Ovary (tissue), 10 donors: ENCODE measurements at places on chromosomes 6 and 20. TPM values are rescaled to one million over a fixed set of nuclear protein-coding genes. Genes with fewer than 3 reads are reported as not detected.

CBFA2T2 gene
- 21.5 TPM for total RNA-seq

GCNT2 gene
- total RNA-seq: 1.3 TPM

ADGRF4 gene
- 0.22 TPM for total RNA-seq

THBD gene
- 9.7 TPM for total RNA-seq

CLVS2 gene
- not detected for total RNA-seq

TRERF1 gene
- total RNA-seq: 7.8 TPM

SLC25A27 gene
- 29.3 TPM for total RNA-seq

NKAPL gene
- total RNA-seq: 1.6 TPM

IL22RA2 gene
- not detected for total RNA-seq

PTPRK gene
- 39.9 TPM for total RNA-seq

C6orf15 gene
- total RNA-seq: not detected

GSTA2 gene
- not detected for total RNA-seq

C6orf132 gene
- 14.1 TPM for total RNA-seq

- H3K4me1 ChIP-seq: no peaks in the 10 kb centered on the region
- H3K27ac ChIP-seq: no peak overlapping the region
- DNase-seq: no peak
- H3K4me3 ChIP-seq: no peak overlapping the region
- no peaks in the 10 kb centered on the region for H3K36me3 ChIP-seq
- no peaks in the 10 kb centered on the region for H3K27me3 ChIP-seq
These were observed 84.7 kb downstream of the HAO1 start for GRCh38 chr20:7855545-7855944.

- H3K27me3 ChIP-seq: no peaks in the 10 kb centered on the region
- no peak overlapping the region for H3K27ac ChIP-seq
- H3K36me3 ChIP-seq: no peaks in the 10 kb centered on the region
- DNase-seq: no peak
- no peak overlapping the region for H3K4me3 ChIP-seq
- peaks cover 8% of the 10 kb centered on the region for H3K4me1 ChIP-seq
These were observed 87.7 kb downstream of the HIVEP2 start for GRCh38 chr6:142857233-142857761.

DNA sequence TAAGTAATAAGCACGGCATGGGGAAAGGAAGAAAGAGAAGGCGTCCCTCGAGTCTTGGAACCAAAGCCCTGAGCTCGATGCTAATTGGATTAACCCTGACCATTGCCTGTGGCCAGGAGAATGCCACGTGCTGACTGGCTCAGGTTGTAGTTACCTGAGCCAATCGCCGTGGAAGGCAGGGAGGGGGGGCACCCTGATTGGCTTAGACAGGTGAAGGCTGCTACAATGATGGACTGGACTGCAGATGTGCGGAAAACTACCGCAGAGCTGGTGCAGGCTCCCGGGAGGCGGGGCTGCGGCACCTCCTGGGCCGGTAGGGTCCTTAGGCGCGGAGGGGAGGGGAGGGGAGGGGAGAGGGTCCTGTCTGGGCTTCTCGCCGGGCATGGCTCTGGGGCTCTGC is 121.3 kb downstream of the TFAP2C start:
- H3K27me3 ChIP-seq: no peaks in the 10 kb centered on the region
- H3K27ac ChIP-seq: no peak overlapping the region
- no peaks in the 10 kb centered on the region for H3K4me1 ChIP-seq
- no peaks in the 10 kb centered on the region for H3K36me3 ChIP-seq
- no peak for DNase-seq

DNA sequence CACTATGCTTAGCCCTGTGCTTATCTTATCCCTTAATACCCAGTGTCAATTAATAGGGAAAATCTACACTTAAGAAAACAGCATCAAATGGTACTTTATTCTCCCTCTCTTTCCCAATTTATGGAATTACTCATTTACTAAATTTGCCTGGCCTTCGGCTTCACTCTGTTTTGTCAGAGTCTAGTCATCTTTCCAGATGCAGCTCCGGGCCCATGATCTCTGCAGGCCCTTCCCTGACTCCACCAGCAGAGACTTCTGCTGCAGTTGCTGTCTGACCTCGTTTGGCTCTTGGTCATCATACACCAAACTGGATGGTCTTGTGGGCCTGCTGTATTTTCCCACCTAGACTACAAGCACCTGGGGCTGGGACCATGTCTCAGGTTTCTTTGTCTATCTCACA is 27.4 kb downstream of the MRS2 start:
- no peaks in the 10 kb centered on the region for H3K4me1 ChIP-seq
- H3K27ac ChIP-seq: no peak overlapping the region
- no peaks in the 10 kb centered on the region for H3K27me3 ChIP-seq
- no peak overlapping the region for H3K4me3 ChIP-seq

- no peaks in the 10 kb centered on the region for H3K27me3 ChIP-seq
- H3K36me3 ChIP-seq: no peaks in the 10 kb centered on the region
- H3K4me3 ChIP-seq: no peak overlapping the region
- no peak for DNase-seq
- H3K4me1 ChIP-seq: peaks cover 7% of the 10 kb centered on the region
These were observed 30.9 kb upstream of the ASXL1 start for GRCh38 chr20:32327087-32327681.

DNA sequence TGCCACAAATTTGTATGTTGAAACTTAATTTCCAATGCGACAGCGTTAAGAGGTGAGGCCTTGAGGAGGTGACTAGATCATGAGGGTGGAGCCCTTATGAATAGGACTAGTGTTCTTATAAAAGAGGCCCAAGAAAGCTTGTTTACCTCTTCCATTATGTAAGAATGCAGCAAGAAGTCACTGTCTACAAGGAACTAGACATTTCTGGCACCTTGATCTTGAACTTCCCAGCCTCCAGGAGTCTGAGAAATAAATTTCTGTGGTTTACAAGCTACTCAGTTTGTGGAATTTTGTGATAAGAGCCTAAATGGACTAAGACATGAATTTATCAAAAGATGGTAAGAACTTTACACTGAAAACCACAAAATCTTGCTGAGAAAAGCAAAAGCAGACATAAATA is 173.6 kb upstream of the SGK1 start:
- no peak overlapping the region for H3K27ac ChIP-seq
- no peaks in the 10 kb centered on the region for H3K36me3 ChIP-seq
- no peaks in the 10 kb centered on the region for H3K27me3 ChIP-seq
- no peak overlapping the region for H3K4me3 ChIP-seq
- no peaks in the 10 kb centered on the region for H3K4me1 ChIP-seq

GRCh38 chr20:18692447-18692846 is 104.6 kb downstream of the DTD1 start:
- no peak overlapping the region for H3K27ac ChIP-seq
- H3K4me1 ChIP-seq: peaks cover 1% of the 10 kb centered on the region
- no peaks in the 10 kb centered on the region for H3K27me3 ChIP-seq
- DNase-seq: no peak
- no peaks in the 10 kb centered on the region for H3K36me3 ChIP-seq
- H3K4me3 ChIP-seq: no peak overlapping the region

DNA sequence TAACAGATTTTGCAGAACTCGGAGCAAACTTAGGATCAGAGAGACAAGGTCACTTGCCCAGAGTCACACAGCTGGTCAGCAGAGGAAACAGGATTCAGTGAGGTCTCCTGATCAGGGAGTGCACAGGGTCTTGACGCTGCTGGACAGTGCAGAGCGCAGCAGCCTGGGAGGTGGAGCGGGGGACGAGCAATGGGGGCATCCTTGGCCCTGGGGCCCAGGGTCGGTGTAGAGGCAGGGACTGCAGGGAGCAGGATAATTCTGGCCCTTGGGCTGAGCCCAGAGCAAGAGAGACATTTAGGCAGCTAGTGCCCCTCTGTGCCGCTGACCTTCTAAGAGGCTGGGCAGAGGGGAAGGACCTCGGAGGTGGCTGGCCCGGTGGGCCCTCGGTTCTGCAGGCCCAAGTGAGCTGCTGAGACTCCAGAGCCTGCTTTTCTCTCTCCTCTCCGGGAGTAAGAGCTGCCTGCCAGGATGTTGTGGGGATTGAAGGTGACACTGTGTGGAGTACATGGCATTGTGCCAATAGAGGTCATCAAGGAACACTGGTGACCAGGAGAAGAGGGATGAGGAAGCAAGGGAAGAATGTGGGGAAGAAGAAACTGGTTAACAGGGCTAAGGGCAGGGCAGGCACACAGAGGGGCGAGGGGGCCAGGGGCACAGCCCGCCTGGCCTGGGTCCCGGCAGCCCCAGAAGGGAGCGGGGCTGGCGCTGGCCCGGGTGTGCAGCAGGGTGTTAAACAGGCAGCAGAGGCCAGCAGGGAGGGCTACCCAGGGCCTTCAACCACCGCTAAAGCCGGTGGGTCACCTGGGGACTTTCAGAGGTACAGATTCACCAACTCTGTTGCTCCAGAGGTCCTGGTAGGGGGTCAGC is 122.0 kb downstream of the AGPAT4 start:
- H3K27ac ChIP-seq: no peak overlapping the region
- DNase-seq: no peak
- H3K4me1 ChIP-seq: no peaks in the 10 kb centered on the region
- no peak overlapping the region for H3K4me3 ChIP-seq
- no peaks in the 10 kb centered on the region for H3K36me3 ChIP-seq

- no peaks in the 10 kb centered on the region for H3K36me3 ChIP-seq
- H3K4me1 ChIP-seq: no peaks in the 10 kb centered on the region
- H3K4me3 ChIP-seq: no peak overlapping the region
- no peak for DNase-seq
These were observed 58.0 kb upstream of the MPC1 start for GRCh38 chr6:166440729-166441128.

GRCh38 chr6:159101656-159102055 is 56.9 kb upstream of the TAGAP start:
- H3K27me3 ChIP-seq: no peaks in the 10 kb centered on the region
- no peaks in the 10 kb centered on the region for H3K36me3 ChIP-seq
- H3K4me3 ChIP-seq: no peak overlapping the region
- no peak overlapping the region for H3K27ac ChIP-seq

GRCh38 chr20:8007490-8007889 is 12.1 kb downstream of the TMX4 start:
- H3K36me3 ChIP-seq: no peaks in the 10 kb centered on the region
- H3K27me3 ChIP-seq: no peaks in the 10 kb centered on the region
- H3K4me1 ChIP-seq: no peaks in the 10 kb centered on the region

DNA sequence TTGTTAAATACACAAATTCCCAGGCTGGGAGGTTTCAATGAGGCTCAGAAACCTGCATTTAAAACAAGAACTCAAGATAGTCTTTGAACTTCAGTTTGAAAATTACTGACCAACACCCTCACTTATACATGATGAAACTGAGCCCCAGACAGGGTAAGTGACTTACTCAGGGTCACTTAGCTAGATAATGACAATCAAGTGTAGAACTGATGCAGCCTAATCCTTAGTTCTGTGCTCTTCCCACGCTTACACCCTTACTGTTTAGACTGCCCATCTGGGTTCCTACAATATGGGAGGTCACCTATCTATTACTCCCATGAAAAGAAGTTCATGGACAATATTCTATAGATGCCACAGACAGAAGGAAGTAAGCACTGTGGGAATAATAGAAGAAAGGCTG is 24.5 kb upstream of the FAM135A start:
- H3K36me3 ChIP-seq: no peaks in the 10 kb centered on the region
- no peak overlapping the region for H3K4me3 ChIP-seq
- no peak overlapping the region for H3K27ac ChIP-seq
- H3K27me3 ChIP-seq: no peaks in the 10 kb centered on the region

- no peak overlapping the region for H3K27ac ChIP-seq
- H3K4me3 ChIP-seq: no peak overlapping the region
These were observed 33.6 kb upstream of the SPDEF start for GRCh38 chr6:34589691-34590090.

GRCh38 chr20:54321352-54322087 is 113.6 kb downstream of the PFDN4 start:
- no peaks in the 10 kb centered on the region for H3K36me3 ChIP-seq
- no peak overlapping the region for H3K27ac ChIP-seq
- no peak overlapping the region for H3K4me3 ChIP-seq

DNA sequence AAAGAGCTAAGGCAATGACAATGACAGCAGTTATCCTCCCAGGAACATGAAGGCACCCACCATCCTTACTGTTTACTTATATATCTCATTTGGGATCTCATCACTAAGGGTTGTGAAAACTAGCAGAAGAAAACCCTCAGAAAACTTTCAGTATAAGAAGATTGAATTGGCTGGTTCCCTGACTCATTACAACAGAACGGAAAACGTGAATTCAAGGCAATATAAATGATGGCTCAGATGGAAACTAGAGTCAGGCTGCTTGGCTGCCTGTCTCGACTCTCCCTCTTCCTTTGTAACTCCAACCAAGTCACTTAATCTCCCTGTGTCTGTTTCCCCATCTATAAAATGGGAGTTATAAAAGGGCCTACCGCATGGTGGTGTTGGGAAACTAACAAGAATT is 387.1 kb upstream of the JARID2 start:
- no peaks in the 10 kb centered on the region for H3K27me3 ChIP-seq
- no peak overlapping the region for H3K4me3 ChIP-seq
- H3K36me3 ChIP-seq: no peaks in the 10 kb centered on the region

DNA sequence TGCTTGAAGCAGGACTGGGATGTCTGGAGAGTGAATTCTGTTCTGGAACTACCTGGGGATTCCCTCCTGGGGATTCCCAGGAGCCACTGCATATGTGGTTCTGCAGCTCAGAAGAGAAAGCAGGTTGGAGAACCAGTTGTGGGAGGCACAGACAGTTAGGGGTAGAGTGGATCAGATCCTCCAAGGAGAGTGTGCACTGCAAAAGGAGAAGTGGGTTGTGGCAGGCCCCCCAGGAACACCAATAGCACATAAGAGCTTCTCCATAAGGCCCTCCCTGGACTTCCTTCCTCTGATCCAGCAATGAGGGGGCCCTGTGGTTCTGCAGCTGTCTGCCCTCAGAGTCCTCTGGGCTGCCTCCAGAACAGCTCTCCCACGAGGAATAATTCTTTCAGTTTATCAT is 369.2 kb upstream of the CNR1 start:
- DNase-seq: no peak
- H3K27ac ChIP-seq: no peak overlapping the region
- no peak overlapping the region for H3K4me3 ChIP-seq
- H3K4me1 ChIP-seq: no peaks in the 10 kb centered on the region
- H3K36me3 ChIP-seq: no peaks in the 10 kb centered on the region

GRCh38 chr6:162032620-162033019 is 694.9 kb downstream of the PRKN start:
- no peak for DNase-seq
- H3K4me3 ChIP-seq: no peak overlapping the region
- H3K36me3 ChIP-seq: no peaks in the 10 kb centered on the region
- no peak overlapping the region for H3K27ac ChIP-seq
- H3K4me1 ChIP-seq: no peaks in the 10 kb centered on the region
- no peaks in the 10 kb centered on the region for H3K27me3 ChIP-seq

- no peaks in the 10 kb centered on the region for H3K36me3 ChIP-seq
- H3K27ac ChIP-seq: no peak overlapping the region
- no peaks in the 10 kb centered on the region for H3K4me1 ChIP-seq
These were observed 215.5 kb downstream of the LRFN2 start for GRCh38 chr6:40371621-40372020.

GRCh38 chr6:87742106-87742505 is 40.1 kb upstream of the AKIRIN2 start:
- no peak overlapping the region for H3K4me3 ChIP-seq
- H3K27me3 ChIP-seq: no peaks in the 10 kb centered on the region
- H3K36me3 ChIP-seq: no peaks in the 10 kb centered on the region
- no peak for DNase-seq
- no peak overlapping the region for H3K27ac ChIP-seq

DNA sequence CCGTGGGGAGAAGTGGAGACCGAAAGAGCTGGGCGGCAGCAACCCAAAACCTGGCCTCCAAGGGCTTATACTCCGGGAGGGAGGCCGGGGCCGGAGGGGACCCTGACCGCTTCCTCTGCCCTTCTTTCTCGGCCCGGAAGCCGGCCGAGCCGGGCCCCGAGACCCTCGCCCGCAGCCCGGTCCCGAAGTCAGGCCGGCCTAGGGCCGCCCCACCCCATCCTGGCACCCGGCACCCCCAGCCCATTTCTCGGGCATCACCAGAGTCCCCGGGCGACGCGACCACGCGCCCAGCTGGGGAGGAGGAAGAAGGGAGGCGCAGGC is 572 bp upstream of the ZDHHC14 start:
- no peak for DNase-seq
- H3K36me3 ChIP-seq: no peaks in the 10 kb centered on the region
- H3K4me3 ChIP-seq: peak overlapping the region; percentile 78
- H3K27ac ChIP-seq: peak overlapping the region; percentile 93
